ENCODE measurements at places on chromosomes 11 and 22. TPM values are rescaled to one million over a fixed set of nuclear protein-coding genes. Genes with fewer than 3 reads are reported as not detected.

- peak; percentile 48 for DNase-seq
These were observed 431 bp downstream of the SLC37A2 start for GRCh38 chr11:125063429-125064043.

DNA sequence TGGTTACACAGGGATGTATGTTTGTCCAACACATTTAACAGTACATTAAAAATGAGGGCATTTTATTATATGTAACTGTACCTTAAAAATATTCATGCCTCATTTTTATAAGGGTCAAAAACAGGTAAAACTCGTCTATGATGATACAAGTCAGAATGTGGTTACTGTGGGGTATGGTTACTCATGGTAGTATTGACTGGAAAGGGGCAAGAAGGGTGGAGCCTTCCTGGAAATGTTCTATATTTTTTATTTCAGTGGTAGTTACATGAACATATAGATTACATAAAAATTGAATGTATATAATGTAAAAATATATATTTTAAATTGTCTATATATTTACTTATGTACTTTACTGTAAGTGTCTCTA is 99.8 kb downstream of the STIM1 start:
- no peak for DNase-seq

Gene SLC25A45
- 42.4 TPM for total RNA-seq

Gene PDXP
- 111 TPM for total RNA-seq

Gene GPHA2
- not detected for total RNA-seq

Gene BIK
- 16.5 TPM for total RNA-seq
